Daoy (cell line): ENCODE measurements at places on chromosomes 7 and 10.

GRCh38 chr10:69858201-69858600 is 56.5 kb downstream of the COL13A1 start:
- DNase-seq, result no peak

GRCh38 chr10:110268971-110269370 is 35.7 kb downstream of the SMNDC1 start:
- no peak for DNase-seq

GRCh38 chr10:98349508-98349922 is 65.5 kb downstream of the PYROXD2 start:
- DNase-seq, result peak; percentile 83

- DNase-seq, result peak; percentile 81
These were observed 3.8 kb downstream of the HILPDA start for GRCh38 chr7:128459394-128459878.

DNA sequence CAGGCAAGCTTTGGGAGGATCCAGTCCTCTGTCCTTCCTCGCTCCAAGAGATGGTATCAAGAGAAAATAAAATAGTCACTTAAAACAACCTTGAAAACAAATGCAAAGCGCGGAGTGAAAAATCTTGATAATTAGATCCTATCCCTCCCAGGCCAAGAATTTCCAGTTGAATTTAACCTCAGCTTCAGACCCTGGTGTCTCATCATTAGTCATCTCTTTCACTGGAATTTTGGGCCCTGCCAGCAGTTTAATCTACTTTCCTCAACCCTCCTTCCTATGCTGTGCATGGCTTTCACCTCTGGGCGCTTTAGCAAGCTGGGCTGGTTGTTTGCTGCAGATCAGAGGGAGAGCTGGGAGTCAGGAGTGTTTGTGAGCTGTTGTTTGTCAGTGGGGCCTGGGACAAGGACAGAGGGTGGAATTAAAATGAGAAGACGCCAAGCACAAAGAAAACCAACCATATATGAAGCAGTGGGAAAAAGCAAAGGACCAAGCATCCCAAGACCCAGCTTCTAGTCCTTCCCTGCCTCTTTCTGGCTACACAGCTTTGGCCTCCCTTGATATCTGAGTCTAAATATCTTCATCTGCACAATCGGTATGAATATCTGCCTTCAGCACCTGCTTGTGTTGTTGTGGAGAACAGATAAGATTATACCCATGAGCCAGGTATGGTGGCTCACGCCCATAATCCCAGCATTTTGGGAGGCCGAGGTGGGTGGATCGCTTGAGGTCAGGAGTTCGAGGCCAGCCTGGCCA is 13.5 kb downstream of the MYOF start:
- DNase-seq, result peak; percentile 89

DNA sequence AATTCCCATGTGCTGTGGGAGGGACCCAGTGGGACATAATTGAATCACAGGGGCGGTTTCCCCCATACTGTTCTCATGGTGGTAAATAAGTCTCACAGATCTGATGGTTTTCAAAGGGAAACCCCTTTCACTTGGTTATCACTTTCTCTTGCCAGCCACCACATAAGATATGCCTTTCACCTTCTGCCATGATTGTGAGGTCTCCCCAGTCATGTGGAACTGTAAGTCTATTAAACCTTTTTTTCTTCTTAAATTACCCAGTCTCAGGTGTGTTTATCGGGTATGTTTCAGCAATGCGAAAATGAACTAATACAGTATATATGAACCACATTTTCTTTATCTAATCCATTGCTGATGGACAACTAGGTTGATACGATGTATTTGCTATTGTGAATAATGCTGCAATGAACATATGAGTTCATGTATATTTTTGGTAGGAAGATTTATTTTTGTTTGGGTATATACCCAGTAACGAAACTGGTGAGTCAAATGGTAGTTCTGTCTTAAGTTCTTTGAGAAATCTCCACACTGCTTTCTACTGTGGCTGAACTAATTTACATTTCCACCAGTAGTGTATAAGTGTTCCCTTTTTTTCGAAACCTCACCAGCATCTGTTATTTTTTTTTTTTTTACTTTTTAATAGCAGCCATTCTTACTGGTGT is 70.0 kb upstream of the HGF start:
- no peak for DNase-seq

GRCh38 chr7:125347269-125347668 is 417.6 kb upstream of the POT1 start:
- no peak for DNase-seq

DNA sequence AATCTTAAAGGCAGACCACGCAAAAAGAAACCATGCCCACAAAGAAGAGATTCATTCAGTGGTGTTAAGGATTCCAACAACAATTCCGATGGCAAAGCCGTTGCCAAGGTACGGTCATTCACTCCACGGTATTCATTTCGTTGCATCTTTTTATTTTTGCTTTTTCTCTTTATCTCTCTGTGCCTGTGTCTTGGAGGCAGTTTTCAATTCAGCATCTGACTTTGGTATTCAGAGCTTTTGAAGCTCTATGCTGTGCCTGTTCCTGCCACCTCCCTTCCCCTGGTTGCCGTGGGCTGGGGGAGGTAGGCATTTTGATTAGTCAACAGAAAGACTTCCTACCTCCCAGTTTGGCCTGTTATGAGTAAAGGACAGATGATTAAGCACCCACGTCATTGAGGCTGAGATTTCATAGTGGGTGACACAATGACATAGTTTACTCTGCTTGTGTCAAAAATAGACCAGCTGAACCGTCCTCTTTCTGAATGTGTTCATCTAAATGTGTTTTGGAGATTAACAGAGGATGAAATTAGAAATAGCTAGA is 149.5 kb downstream of the ARID5B start:
- peak; percentile 83 for DNase-seq

GRCh38 chr10:60043561-60044241 is 137.3 kb upstream of the CCDC6 start:
- no peak for DNase-seq

GRCh38 chr10:110540031-110540430 is 27.5 kb upstream of the SMC3 start:
- DNase-seq, result no peak

- peak; percentile 22 for DNase-seq
These were observed 153.6 kb downstream of the AOAH start for GRCh38 chr7:36570528-36571189.

- no peak for DNase-seq
These were observed 367.2 kb upstream of the GALNT17 start for GRCh38 chr7:70764701-70765208.

DNA sequence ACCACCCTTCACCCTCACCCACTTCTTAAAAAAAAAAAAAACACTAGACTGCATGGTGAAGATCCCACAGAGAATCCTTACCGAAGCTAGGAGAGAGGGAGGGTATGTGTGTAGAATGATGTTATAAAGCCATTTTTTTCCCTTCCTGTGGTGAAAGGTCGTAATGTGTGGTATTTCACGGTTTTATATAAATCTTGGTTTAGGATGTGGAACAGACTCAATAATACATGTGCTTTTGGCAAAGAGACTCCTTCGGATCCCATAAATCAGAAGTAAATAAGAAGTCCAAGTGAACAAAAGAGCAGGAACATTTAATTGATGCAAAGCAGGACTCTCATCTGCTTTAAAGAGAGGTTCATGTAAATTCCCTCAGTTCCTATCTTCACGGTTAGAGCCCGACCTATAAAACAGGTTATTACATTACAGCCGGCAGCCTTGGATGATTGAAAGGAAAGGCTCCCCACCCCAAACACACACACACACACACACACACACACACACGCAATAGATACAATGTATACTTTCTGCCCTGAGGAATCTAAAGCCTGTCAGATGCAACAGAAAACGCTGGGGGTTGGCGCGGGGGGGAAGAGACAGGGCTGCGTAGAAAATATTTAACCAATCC is 8.8 kb downstream of the DLX5 start:
- DNase-seq, result no peak

DNA sequence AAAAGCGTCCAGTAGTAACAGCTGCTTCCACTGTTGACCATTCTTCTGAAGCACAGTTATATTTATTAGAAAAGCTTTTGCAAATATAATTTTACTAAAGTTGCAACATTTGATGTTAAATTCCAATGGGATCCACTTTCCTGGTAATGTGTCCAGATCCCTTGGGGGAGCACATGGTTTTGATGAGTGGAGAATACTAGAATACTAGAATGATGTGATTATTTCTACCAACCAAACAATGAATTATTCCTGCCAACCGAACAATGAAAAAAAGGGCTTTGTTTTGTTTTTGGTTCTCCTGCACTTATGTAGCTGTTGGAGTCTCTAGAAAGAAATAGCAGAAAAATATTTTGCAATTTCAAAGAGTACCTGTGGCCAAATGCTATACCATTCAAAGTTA is 59.1 kb downstream of the BPGM start:
- DNase-seq, result no peak

DNA sequence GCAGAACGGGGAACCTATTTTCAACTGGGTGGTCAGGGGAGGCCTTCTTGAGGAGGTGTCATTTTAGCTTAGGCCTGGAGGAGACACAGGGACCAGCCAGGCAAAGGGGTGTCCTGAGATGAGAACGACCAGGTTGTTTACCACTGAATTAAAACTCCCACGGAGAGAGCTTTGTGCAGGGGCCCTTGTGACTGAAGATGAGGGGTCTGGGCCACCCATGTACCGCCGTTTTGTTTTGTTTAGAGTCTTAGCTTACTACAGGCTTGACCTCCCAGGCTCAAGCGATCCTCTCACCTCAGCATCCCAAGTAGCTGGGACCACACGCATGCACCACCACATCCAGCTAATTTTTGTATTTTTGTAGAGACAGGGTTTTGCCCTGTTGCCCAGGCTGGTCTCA is 80.4 kb downstream of the FAM171A1 start:
- DNase-seq, result no peak

GRCh38 chr10:36224431-36224985 is 582.4 kb upstream of the FZD8 start:
- peak; percentile 30 for DNase-seq

- no peak for DNase-seq
These were observed 90.3 kb upstream of the LYZL2 start for GRCh38 chr10:30719832-30720231.

GRCh38 chr7:1054861-1055450 is 10.6 kb downstream of the GPR146 start:
- no peak for DNase-seq

- no peak for DNase-seq
These were observed 107.8 kb upstream of the PLXNA4 start for GRCh38 chr7:132683896-132684690.

- DNase-seq, result no peak
These were observed 501.5 kb upstream of the GALNT17 start for GRCh38 chr7:70630440-70630817.

- DNase-seq, result peak; percentile 64
These were observed 161.8 kb downstream of the NRF1 start for GRCh38 chr7:129773328-129773731.

GRCh38 chr7:108973075-108973474 is 403.4 kb downstream of the DNAJB9 start:
- no peak for DNase-seq

DNA sequence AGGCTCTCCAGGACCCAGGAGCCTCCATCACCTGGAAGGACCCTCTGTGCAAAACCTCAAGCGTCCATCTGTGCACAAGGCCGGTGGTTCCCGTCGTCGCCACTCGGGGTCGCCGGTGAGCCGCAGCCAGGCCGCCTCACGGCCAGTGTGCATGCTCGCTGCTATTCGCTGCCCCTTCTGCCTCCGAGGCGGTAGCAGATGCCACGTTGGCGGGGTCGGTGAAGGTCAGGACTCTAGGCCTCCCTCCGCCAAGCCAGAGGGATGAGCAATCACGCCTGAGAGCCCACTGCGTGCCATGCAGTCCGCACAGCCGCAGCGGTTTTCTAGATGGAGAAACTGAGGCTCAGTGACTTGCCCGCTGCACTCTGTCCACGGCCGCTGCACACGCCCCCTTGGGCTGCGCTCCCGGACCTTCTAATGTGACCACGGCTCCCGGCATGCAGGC is 5.7 kb downstream of the UPK3B start:
- peak; percentile 49 for DNase-seq

DNA sequence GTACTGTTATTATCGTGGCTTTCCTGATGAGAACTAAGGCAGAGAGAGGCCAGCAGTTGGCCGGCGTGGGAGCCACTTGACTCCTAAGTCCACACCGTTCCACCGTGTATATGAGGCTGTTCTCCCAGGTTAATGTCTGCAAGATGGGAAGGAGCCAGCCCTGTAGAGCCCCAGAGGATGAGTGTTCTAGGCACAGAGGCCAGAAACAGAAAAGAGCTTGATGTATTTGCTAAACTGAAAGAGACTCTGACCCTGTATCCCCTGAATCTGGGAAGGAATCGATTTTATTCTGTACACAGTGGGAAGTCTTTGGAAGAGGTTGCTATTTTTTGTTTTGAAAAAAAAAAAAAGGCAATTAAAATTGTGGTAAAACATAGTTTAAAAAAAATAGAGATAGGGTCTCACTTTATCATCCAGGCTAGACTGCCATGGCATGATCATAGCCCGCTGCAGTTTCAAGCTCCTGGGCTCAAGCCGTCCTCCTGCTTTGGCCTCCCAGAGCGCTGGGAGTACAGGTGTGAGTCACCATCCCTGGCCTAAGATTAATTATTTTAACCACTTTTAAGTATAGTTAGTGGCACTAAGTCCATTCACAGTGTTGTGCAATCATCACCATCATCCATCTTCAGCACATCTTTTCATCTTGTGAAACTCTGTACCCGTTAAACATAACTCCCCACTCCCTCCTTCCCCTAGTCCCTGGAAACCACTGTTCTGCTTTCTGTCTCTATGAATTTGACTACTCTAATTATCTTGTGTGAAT is 348.8 kb downstream of the SDK1 start:
- peak; percentile 37 for DNase-seq

DNA sequence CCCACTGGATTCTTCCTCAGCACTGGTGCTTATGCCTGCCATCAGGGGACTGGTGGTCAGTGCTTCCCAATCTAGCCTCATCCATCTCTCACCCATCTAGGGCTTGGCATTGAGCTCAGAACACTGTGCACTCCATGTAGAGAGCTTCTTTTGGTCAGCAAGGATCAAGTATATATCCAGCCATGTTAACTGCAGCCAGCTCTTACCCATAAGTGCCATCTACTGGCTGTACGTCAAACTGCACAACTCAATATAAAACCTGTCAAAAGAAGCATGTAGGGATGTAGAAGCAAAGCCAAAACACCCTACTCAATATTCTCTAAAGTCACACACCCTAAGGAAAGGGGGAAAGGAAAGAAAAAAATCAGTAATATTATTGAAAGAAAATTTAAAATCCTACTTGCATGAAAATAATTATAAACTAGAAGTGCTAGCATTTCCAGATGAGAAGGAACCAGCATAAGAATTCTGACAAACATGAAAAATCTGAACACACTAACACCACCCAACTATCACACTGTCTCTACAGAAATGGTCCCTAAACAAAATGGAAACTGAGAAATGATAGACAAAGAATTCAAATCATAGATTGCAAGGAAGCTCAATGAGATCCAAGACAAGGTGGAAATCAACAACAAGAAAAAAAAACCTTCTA is 531.1 kb upstream of the STEAP1 start:
- no peak for DNase-seq

DNA sequence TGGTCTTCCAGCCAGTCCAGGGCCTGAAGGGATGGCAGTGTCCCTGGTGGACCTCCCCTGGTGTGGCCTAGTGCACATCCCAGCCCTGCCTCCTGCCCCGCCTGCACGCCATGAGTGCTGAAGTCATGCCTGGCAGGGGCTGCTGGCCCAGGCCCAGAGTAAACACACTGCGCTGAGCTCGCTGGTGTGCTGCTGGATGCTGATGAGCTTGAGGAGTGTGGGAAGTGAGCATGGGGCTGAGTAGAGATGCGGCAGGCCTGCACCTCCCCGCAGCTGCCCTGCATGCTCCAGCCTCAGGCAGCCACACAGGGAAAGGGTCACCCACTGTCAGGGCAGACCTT is 43.2 kb downstream of the HTRA1 start:
- peak; percentile 94 for DNase-seq

GRCh38 chr7:83921941-83922607 is 272.5 kb downstream of the SEMA3A start:
- no peak for DNase-seq
